ENCODE measurements at places on chromosomes 4 and X.

DNA sequence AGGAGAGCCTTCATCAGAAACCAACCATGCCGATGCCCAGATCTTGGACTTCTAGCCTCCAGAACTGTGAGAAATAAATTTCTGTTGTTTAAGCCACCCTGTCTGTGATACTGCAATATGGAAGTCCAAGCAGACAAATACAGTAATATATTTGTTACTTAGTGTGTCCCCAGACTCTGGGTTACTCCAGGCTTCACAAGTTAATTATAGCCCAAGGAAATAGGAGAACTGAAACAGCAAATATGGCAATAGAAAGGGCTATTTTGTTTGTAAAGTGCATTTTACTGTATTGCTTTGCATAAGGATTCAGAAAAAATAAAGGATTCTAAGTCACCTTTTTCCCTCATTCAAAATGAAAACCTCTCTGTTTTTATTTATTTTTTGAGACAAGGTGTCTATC is 15.7 kb downstream of the TIGD4 start:
- no peak for DNase-seq

GRCh38 chr4:106421441-106422296 is 53.1 kb upstream of the GIMD1 start:
- DNase-seq = no peak

DNA sequence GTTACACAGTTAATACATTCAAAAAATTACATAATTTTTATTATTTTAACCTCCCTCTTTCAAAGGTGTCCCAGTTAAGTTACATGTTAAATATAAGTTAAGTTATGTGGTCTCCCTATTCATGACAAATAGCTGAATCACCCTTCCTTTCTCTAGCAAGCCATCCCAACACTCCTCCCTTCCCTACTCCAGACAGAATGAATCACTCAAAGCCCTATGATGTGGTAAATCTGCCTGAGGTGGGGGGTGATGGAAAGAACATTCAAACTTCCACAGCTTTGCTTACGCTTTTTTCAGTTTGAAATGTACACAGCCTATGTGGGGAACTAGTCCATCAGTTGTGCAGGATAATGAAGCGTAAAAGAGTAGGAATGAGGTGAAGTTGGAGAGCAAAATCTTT is 90.2 kb downstream of the CXCL13 start:
- DNase-seq = no peak

DNA sequence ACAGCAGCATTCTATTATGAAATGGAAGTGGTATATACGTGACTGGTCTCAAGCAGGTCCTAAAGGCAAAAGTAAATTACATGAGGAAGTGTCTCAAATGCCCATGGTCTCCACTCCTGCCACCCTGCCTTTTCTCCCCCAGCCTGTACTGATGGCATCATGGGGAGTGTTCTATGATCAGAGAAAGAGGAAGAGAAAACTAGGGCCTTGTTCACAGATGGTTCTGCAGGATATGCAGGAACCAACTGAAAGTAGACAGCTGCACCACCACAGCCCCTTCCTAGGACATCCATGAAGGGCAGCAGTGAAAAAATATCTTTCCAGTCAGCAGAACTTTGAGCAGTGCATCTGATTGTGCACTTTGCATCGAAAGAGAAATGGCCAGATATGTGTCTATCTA is 901.5 kb downstream of the ARAP2 start:
- DNase-seq = no peak

- DNase-seq = no peak
Observed at GRCh38 chr4:36267486-36268268, 13.7 kb upstream of the DTHD1 start.
